ENCODE measurements at places on chromosomes 16 and 17.
A peak's percentile ranks its signal among the peaks of the same experiment; 100 is the strongest.

- no peak for DNase-seq
These were observed 33.7 kb downstream of the MARF1 start for GRCh38 chr16:15609286-15609649.

- DNase-seq: peak; percentile 3
These were observed 23.7 kb downstream of the CLEC3A start for GRCh38 chr16:78045865-78046581.

- no peak for DNase-seq
These were observed 116.6 kb downstream of the XYLT1 start for GRCh38 chr16:17354141-17354601.

GRCh38 chr16:51248217-51248616, 97.1 kb upstream of the SALL1 start:
- DNase-seq: no peak

DNA sequence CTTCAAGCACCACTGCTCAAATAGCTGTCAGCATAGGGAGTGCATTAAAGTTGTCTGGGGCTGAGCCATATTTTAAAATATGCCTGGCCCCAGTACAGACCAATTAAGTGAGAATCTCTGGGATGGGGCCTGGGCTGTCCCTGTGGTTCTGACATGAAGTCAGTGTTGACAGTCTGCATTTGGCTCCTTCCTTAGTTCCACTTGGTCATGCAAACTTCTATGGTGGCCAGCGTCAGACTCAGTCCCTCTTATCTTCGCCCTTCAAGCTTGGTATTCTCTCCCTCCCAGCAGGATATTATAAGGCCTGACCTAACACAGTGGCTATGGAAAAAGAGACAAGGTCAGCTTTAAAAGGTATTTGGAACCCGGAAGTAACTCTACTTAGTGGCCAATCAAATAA, 177.2 kb downstream of the PMP22 start:
- DNase-seq: no peak
